NCI-H1105 (cell line): ENCODE measurements at places on chromosomes 1 and 21.

GRCh38 chr1:147760481-147761260 is at the start of gene GJA5:
Gene GJA5 (minus strand): TSS chr1:147760602. CDS start chr1:147759238, 1,364 bp downstream.
- no peak for DNase-seq

- no peak for DNase-seq
Measured at GRCh38 chr1:108645564-108646184, 15.2 kb downstream of the HENMT1 start.

GRCh38 chr1:89855413-89856123 is 34.7 kb downstream of the LRRC8D start:
- DNase-seq = no peak

DNA sequence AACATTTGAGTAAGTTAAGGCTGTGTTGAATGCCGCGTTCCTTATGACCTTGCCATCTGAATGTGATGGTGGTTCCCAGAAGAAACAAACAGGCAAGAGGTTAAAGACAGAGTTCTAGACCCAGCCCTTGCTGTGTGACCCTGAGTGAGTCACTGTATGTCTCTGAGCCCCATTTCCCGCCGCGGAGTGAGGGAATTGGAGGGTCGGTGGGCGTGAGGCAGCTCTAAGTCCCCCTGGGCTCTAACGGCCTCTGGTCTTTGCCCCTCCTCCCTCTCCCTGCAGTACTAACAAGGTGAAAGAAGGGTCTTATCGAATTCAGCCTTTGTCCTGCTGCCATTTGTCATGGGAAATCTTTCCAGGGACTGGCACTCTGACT is 40.4 kb downstream of the OLIG1 start:
- no peak for DNase-seq

GRCh38 chr1:39613250-39613649 is 26.2 kb downstream of the HEYL start:
- no peak for DNase-seq

DNA sequence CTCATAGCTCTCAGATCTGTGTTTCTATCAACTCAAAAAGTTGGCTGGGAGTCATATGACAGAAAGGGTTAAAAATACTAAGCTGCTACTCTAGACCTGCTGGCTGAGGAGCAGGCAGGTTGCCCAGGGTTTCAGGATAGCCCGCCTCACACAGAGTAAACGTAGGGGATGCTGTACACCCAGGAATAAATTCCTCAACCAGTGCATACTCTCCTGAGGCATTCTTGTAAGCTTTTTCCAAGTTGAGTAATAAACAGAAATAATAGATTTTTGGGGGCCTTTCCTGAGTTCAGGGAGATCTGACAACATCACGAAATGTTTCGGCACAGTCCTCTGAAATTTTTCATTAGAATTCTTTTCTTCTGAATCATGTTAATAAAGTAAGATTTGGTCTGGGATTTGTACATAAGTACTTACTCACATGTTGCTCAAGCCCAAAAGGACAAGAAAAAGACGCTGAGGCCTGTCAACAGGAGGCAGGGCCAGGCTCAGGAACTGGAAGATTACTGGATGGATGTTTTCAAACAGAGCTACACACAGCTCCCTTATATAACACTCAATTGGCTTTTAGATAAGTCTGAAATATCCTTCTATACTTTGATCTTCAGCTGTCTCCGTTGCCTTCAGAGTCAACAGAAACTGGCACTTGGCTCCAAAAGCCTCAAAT is 41.0 kb downstream of the TGFBR3 start:
- no peak for DNase-seq

GRCh38 chr1:230809256-230809990 is 58.9 kb downstream of the C1orf198 start:
- no peak for DNase-seq

DNA sequence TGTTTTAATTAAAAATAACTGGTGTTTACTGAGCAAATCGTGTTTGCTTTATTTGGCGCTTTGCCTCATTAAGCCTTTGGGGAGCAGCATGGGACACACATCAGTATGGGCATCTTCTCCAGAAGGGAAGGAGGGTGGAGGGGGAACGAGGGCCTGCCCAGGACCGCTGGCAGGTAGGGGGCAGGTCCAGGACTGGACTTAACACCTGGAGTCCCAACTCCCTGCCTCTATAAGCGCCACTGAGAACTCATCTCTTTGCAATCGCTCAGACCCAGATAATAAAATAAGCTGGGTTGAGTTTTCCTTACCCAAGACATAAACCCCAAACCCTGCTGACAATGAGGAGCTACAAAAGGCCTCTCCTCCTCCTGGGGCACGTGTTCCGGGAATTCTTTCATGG is 15.1 kb downstream of the ABCG1 start:
- DNase-seq = no peak

DNA sequence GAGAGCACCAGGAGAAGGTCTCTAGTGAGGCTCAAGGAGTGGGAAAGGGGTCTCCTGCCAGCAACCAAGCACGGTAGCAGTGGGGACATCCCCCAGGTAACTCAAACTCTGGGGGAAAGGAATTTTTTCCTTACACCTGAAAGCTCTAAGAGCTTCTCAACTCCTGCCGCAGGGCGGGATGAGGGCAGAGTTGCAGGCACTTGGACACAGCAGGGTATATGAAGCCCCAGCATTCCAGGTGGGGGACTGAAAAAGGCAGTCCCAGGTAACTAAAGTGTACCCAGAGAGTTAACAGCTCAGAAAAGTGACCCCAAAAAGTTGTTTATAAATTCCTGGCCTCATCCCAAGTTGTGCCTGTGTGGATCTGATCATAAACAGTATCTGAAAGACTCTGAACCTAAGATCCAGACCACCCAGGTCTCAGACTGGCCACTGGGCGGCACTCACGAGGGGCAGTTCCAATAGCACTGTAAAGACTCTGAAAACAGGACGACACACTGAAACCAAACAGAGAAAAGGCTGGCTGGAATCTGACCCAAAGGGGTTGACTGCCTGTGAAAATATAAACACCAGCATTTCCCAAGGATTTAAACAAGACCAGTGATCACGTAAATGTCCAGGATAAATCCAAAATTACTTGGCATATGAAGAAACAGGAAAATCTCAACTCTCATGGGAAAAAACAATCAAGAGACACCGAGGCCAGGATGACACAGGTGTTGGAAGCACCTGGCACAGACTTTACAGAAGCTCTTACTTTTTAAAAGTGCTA is 47.5 kb downstream of the HSF2BP start:
- DNase-seq = no peak

- DNase-seq = no peak
Measured at GRCh38 chr1:24899581-24900485, 30.2 kb downstream of the RUNX3 start.

DNA sequence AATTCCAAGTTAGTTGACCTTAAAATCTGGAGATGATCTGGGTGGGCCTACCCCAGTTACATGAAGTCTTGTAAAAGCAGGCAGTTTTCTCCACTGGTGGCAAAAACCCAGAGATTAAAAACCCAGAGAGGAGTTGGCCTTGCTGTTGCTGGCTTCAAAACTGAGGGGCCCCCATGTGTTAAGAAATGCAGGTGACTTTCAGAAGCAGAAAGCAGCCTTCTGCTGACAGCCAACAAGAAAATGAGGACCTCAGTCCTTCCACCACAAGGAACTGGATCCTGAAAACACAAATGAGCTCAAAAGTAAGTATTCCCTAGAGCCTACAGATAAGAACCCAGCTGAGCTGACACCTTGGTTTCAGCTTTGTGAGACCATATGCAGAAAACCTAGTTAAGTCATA is 343.7 kb upstream of the ZRANB2 start:
- no peak for DNase-seq

- DNase-seq = no peak
Measured at GRCh38 chr21:32886339-32886738, 114.8 kb upstream of the PAXBP1 start.

DNA sequence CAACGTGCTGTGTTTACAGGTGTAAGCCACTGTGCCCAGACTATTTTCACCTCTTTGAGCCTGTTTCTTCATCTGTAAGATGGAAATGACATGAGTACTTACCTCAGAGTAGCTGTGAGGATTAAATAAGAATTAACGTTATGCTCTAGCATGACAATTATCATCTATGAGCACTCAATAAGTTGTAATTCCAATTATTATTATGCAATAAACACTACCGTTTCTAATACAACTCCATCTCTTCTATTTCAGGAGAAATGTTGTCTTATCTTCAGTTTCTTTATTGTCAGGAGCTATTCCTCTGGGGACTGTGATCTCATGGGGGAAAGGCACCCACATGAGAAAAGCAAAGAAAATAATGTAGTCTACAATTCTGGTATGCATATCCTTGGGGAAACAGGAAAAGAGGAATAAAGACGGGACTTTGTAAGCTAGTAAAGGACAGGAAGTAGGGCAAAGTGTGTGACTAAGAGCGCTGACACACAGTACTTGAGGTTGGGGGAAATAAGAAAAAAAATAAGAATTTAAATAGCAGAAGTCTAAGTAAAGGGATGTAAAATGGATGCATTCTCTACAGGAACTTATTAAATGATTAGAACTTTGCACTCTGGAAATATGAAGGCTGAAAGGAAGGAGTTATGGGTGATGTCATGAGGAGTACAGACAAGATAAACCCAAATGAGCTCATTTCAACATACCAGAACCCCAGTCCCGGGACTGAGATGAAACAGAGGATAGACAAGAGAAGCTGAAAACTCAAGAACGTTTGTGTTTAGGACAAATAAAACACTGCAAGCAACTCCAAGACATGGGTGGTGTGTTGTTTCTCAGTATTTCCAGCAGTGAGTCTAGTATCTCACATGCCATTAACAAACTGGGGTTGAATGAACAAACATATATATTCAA is 9.8 kb downstream of the PHC2 start:
- no peak for DNase-seq

DNA sequence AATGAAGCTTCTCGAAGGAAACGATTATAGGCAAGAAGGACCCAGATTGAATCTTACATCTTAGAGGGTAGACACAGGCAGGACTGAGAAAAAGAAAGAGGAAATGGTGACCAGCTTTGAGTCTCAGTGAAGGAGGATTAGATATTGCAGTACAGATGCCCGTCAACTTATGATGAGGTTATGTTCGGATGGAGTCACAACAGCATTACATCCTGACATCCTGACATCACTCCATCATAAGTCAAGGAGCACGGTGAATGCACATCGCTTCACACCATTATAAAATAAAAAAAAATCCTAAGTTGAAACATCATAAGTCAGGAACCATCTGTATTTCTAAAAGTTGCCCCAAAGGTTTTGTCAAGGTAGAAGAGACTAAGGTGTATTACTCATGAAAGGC is 312.3 kb upstream of the PLXNA2 start:
- DNase-seq = no peak

DNA sequence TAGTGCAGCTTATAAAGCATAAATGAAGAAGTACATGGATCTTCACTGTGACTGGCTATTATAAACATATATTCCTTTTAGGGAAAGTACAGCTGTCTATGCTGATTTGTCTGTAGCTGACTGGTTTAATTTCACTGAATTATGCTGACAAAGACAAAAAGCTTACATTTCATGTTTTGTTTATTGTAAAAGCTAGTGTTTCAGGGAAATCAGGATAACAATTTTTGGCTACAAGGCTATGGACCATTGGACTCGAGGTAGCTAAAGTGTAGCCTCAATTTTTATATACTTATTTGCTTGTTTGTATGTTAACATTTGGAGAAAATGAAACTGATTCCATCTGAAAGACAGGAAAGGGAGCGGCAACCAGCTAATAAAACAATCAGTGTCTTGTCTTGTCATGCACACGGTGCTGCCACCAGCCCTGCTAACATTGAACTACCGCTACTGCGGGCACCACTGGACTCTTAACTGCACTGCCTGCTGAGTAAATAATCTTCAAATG is 480.2 kb downstream of the COL11A1 start:
- no peak for DNase-seq

DNA sequence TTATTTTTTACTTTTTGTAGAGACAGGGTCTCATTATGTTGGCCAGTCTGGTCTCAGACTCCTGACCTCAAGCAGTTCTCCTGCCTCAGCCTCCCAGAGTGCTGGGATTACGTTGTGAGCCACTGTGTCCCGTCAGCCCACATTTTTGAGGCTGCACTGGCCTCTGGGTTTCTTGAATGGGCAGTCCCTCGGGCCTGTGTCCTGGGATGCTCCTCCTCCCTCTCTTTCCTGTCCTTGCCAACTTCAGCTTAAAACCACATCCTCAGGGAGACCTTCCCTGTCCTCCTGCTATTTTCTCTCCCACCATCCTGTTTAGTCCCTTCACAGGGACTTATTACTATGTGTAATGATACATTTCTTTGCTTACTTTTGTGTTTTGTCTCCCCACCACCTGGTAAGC is 31.4 kb upstream of the LYST start:
- no peak for DNase-seq

DNA sequence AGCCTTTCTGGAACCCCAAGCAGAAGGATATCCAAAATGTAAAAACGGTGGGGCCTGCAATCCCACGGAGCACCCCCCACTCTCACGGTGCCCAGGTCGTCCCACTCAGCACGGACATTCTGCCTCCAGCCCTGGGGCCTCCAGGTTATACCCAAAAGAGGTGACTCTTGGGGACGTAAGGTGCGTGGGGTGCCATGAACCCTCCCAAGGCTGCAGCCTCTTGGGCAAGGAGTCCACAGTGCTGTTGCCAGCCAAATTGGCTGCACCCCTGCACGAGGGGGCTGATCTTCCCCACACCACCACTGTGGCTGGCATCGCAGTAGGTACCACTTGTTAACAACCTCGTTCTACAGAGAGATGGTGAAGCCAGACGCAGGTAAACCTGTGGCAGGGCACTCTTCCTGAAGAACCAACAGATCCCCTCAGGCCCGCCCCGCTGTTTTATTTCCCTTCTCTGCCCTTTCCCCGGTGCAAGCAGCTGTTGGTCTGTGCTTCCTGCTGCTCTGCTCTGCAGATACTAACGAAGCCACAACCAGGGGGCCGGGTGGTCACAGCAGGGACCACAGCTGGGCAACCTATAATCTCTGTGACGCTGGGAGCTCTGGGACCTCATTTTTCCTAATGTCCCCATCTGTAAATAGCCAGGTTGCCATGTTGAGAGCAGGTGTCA is 8.7 kb downstream of the TFF3 start:
- no peak for DNase-seq
